Stimulated activated CD4-positive, alpha-beta T cell treated with anti-CD3 and anti-CD28 coated beads, TNF-alpha, amount 100 ng/mL, for 4 hours (primary cell): ENCODE measurements at places on chromosomes 5 and 9.

DNA sequence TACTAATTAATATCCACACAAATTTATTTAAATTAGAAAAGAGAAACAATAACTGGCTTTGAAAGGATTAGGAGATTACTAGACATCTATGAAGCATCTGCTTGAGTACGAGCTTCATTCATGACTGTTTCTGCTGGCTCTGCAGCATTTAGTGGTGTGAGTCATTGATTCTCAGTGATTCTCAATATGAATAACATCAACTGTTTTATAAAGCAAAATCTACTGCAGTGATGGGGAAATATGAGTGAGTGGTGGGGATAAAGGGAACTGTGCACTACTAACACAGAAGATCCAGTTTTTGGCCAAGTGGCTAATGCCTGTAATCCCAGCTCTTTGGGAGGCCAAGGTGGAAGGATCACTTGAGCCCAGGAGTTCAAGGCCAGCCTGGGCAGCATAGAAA lies 8.4 kb downstream of the FNBP1 start:
- DNase-seq, result no peak

- DNase-seq, result no peak
Observed at GRCh38 chr9:133735931-133736330, 2.2 kb downstream of the SARDH start.

- no peak for DNase-seq
Observed at GRCh38 chr9:114947058-114947457, 16.7 kb upstream of the TNFSF8 start.

DNA sequence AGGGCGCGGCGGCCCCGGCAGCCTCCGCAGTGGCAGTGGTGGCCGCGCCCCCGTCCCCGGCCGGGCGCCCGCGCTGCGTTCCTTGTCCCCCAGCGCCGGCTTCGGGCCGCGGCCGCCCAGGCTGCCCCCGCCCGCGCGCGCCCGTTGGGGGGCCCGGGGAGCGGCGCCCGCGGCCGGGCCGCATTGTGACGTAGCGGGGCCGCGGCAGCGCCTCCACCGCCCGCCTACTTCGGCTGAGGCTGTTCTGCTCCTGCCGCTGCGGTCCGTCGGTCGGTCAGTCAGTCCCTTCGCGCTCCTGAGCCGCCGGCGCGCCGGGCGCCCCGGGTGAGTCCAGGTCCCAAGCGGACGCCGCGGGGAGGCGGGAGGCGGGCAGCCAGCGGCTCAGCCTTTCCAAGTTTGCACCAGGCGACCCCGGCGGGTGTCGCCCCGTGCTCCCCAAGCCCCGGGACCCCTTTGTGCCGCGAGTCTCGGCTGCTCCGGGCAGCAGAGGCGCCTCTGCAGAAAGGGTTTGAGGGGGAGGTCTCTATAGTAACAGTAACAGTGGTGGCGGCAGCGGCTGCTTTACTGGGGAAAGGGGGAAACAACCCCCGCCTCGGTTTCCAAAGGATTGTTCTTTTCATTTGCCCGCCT lies at the start of gene SNCAIP:
TSS of gene SNCAIP (plus strand) at position 277 of the 630 bp plus-strand sequence. CDS start 78,898 bp downstream, outside the sequence.
- DNase-seq, result no peak

GRCh38 chr5:135980620-135981019 lies 25.8 kb upstream of the LECT2 start:
- no peak for DNase-seq

DNA sequence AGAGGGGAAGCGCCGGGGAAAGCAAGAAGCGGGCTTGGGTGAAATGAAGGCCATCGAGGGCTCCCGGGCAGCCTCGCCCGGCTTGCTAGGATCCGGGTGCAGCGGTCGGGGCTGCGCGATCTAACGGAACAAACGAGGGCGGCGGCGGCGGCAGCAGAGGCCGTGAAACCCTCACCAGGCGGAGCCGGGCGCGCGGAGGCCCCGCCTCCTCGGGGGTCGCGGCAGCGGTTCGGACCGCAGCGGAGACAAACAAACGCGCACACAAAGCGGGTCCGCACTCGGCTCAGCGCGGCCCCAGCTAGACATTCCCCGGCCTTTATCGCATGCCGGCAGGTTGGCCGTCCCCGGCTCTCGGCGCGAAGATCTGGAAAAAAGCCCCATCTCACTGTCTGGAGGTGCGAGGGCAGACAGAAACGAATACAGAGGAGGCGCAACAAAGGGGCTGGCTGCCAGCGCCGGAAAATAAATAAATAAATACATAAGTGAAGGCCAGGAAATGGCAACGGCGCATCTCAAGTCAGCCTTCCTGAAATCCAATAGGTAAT lies 10.5 kb upstream of the TRIM36 start:
- DNase-seq, result no peak

DNA sequence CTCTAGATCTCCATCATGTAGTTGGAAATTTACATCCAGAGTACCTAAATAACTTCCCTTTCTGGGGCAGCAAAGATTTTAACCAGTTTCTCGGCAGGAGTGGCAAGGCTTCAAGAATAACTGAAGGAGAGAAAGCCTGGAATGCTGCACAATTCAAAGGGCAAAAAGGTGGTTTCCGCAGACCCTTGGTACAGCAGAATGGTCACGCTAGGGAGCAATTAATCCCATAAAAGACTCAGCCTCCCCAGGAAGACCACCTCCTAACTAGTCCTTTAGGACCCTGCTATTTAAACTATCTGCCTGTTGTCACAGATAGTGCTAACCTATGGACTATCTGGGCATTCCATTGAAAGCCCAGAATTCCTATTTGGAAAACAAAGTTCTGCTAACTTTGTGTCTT lies 3.6 kb downstream of the HTR1A start:
- no peak for DNase-seq

DNA sequence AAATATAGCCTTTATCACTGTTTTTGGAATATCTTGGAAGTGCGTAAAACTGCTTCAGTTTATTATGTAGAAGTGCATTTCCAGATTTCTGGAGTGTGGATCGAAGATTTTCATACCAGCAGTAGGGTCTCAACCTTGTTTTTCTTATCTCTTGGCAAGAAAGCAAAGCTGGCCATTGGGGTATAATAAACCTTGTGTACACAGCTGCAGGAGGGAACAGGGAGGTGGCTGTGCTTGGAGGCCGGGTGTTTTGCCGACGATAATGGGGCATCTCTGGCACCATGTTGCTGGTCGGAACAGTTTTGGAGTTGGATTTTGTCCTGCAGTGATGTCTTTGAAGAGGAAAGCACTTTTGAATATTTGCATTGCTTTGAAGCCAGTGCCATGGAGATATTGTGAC lies 308.8 kb upstream of the DMRT1 start:
- no peak for DNase-seq

DNA sequence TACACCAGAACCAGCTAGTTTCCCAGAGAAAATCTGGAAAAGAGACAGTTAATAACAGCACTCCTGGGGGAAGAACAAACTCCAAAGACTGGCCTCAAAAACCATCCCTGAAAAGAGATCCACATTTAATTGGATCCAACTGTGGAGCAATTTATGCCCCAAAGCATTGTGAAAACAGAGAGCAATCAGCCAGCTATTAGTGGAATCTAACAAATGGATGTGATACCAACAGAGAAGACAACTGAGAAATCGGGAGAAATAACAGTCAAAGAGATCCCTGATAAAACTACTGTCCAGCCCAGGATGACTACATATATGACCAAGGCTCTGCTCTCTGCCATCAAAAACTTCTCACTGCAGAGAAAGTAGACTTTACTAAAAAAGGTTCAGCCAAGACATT lies 40.5 kb upstream of the TRIO start:
- DNase-seq, result no peak

GRCh38 chr9:107172979-107173347 lies 110.1 kb upstream of the RAD23B start:
- DNase-seq, result no peak

DNA sequence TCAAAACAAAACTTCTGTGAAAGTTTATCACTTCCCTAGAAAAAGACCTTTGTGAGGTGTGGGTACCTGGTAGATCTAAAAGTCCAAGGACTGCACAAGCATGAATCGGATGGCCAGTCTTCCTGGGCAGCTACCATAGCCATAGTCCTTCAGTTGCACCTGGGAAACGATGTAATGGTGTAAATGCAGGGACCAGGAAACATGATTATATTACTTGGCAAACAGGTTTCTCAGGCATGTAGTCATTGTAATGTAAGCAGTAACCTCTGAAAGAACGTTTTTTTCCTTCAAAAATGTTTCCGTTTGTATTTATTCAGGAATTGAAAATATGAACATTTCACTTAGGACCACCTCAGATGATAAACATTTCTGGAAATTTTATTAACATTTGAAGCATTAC lies 433.4 kb downstream of the DTWD2 start:
- DNase-seq, result no peak
